ENCODE measurements at places on chromosomes 2 and 18.

DNA sequence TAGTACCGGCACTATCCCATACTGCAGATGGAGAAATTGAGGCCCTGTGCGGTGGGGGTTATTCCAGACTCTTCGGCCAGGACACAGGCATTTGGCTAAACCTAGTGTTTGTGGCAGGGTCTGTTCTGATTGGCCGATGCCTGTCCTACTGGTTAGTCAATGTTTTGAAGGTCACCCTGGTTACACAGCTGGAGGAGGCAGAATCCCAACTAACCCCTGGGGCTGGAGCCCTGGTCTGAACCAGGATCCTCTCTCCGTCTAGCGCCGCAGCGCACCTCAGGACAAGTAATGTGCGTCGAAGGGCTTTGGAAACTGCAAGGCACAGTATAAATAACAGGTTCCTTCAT, 19.4 kb downstream of the TEX44 start:
- DNase-seq, result no peak

DNA sequence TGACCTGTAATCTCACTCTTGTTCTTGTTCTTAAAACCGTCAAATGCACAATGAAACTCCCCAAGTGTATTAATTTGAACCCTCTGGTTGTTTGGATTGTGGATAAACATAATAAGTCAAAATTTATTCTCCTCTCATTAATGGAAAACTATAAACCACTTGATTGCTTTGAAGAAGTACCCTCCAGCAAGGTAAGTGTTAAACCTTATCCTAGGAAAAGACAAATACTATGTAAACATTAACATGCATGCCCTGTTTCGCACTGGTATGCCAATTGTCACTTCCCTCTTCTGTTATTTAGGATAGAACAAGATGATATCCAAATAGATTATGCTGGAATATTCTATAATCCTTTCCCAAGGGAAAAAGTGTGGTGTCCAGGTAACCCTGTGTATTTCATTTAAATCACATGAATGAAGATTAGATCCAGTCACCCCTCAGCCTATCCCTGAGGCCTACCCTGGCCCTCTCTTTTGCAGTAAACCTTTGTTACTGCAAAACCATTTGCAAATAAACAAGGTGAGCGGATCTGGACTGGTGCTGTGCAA, 1.3 kb downstream of the ADI1 start:
- DNase-seq, result no peak

- DNase-seq, result no peak
These were observed 360.8 kb downstream of the SOCS6 start for GRCh38 chr18:70649683-70650082.

DNA sequence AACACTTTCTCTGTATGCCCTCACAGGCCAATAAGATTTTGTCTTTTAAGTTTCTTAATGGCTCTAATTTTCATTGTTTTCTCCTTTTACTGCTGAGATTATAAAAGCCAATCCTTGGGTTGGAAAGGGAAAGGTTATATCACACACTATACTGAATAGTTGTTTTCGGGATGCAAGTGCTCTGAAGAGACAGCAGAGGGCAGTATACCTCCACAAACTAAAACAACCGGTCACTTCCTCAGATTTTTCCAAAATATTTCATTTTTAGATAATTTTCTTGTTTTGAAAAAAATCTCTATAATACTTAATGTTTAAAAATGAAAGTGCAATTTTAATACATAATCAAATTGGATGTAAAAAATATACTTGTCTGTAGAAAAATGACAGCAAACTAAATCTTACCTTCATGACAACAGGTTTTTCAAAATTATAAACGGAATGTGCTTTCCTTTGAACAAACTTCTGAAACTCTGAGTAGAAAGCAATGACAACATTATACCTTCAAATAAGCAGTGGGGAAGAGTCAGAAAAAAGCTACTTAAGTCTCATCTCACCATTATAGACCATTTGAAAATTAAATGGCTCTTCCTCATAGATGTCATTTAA, 82.7 kb downstream of the ORC4 start:
- no peak for DNase-seq

DNA sequence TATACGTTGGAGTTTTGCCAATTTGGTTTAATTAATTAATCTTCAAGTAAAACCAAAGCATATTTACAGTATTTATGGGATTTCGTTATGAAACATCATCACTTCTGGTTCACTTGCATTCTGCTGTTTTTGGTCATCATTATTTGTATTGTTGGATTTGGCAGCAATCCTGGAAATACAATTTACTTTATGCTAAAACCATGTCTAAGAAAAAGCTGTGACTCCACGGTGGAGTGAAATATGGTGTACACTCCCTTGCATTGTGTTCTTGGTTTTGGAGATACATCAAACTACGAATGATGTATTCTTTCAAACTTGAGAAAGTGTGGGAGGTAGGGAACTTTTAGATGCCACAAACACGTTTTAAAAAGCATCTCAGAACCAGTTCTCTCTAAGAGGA, 106.4 kb downstream of the CTAGE1 start:
- DNase-seq, result no peak

DNA sequence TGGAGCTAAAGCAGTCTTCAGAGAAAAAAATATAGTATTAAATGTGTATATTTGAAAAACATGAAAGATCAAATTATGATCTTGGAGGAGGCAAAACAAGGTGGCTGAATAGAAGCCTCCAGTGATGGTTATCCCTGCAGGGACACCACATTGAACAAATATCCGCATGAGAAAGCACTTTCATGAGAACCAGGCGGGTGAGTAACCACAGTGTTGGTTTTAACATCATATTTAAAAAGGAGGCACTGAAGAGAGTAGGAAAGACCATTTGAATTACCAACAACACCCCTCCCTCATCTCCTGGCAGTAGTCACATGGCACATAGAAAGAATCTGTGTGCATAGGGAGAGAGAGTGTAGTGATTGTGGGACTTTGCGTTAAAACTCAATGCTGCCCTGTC, 759.6 kb upstream of the NRXN1 start:
- no peak for DNase-seq

- DNase-seq, result no peak
These were observed 141.6 kb upstream of the TTC39C start for GRCh38 chr18:23872701-23873550.

DNA sequence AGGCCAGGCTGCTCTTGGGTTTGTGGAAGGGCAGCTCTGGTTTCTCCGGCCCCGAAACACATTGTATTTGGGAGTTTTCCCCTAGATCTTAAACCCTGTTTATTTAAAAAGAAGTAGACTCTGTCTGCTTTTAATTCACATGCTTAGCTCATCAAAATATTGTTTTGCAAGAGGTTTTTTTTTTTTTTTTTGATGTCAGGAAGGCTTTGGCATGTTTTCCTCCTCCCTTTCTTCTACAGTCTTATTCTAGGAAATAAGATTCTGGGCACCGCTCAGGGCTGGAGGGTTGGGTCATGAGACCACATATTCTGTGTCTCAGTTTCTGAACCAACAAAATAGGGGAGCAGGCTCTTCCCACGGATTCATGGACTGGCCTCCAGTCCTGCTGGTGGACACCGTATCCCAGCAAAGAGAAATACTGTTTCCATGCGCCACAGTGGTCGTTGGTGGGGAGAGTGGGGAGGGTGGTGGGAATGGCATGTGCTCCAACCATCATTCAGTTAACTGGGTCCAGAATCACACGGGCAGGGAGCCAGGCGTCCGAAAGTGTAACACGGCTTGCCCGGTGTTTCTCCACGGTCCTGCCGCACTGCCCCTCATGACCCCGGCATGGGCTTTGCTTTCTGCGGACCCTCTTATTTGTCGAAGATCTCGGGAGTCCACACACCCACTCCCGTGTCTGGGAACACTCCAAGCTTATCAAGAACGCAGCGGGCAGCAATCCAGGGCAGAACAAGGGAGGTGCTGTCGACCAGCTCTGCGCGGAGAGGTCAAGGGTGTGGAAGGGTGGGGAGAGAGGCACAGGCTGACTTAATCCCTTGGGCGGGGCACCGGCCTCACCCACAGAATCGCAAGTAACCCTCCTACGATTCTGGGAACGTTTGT, 176.7 kb downstream of the GLI2 start:
- no peak for DNase-seq

DNA sequence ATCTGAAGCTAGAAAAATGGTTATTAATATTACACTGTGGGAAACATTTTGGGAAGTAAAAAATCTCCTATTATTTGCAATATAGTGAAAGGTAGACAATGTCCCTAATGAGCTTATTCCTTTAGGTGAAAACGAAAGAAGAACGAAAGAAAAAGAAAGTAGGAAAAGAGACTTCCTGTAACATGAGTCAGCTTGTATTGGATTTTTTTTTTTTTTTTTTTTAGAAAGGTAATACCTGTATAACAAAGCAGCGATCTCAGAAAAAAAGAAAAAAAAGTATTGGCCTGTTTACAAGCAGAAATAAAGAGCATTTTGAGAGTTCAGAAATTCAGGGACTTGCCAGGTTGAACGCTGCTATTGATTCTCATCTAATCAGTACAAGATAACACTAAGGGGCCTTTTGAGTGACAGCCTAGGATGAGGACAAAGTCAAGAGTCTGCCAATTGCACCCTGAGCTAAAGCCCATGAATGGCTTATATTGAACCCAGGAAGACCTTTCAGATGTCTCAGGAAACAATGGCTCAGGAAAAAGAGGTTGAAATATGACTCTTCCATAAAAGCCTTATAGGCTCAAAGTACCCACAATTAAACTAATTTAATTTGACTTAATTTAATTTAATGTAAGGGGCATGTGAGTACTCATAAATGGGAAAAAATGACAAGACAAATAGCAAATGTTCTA, 615.6 kb upstream of the CDH2 start:
- DNase-seq, result no peak

GRCh38 chr2:10614939-10615338, 74.8 kb downstream of the NOL10 start:
- DNase-seq, result no peak

DNA sequence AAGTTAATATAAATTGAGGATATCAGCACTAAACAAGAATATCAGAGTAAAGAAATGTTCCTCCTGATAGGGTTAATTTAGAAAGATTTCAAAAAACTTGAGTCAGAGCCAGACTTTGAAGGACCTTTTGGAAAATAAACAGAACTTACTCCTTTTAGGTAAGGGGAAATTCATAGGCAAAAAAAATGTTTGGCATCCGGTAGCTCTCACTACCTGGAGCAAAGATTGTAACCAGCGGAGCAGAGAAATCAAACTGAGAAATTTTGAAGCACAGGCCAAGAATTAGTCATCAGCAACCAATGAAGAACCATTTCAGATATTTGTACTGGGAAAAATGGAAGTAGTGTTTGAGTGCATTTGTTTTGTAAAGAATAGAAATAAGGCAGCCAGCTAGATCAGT, 113.0 kb downstream of the ICA1L start:
- DNase-seq, result no peak

- DNase-seq, result no peak
These were observed 371 bp downstream of the MDH1B start for GRCh38 chr2:206764673-206765241.

DNA sequence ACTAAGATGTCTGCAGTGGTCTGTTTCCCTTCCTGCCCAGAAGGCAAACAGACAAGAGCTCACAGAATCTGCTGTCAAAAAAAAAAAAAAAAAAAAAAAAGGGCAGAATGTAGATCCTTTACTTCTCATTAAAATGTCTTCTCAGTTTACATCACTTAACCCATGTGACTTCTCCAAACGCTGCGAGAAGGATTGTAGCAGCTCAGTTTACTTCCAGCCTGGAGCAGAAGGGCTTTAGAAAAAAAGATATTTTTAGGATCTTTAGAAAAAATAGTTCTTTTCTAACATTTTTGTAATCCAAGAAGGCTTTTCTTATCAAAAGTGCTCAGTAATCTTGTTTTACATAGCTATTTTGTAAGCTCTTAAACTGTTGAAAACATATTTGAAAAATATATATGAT, 425.4 kb downstream of the CNTNAP5 start:
- DNase-seq, result no peak

DNA sequence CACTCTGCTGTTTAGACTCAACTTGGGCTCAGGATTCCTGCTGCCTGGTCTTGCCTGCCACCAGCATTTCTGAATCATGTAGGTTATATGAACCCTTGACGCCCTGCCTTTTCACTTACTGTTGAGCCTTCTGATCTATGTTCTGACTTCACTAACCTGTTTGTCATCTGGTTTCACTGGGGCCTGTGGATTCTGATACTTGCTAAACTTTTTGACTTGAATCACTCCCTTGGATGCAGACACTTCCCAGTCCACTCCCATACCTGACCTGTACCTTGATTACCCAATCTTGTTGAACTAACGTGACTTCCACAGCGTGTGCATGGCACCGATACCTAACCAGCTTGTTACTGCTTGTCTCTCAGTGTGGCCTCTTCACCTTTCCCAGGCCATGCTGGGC, 35.6 kb upstream of the SPAG16 start:
- no peak for DNase-seq

GRCh38 chr2:98026292-98026691, 30.5 kb upstream of the TMEM131 start:
- no peak for DNase-seq

- no peak for DNase-seq
These were observed 34.1 kb upstream of the UBE2F start for GRCh38 chr2:237932731-237933131.

DNA sequence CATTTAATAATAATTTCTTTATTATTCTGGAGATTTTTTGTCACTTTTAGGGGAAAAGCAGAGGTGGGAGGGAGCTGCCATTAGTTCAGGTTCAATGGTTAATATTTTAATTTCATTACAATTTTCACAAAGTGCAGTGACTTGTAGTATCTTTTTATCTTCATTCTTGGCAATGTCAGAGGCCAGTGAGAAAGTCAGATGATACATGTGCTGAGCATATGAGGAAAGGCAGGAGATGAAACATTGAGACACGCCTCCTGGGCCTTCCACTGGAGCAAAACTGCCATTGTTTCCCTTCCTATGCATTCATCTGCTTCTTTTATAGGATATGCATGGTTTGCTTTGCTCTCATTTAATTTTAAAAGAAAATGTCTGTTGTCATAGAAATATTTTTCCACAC, 173.7 kb downstream of the MYT1L start:
- DNase-seq, result no peak

- DNase-seq, result no peak
These were observed 50.2 kb upstream of the LRP1B start for GRCh38 chr2:142180820-142181533.

DNA sequence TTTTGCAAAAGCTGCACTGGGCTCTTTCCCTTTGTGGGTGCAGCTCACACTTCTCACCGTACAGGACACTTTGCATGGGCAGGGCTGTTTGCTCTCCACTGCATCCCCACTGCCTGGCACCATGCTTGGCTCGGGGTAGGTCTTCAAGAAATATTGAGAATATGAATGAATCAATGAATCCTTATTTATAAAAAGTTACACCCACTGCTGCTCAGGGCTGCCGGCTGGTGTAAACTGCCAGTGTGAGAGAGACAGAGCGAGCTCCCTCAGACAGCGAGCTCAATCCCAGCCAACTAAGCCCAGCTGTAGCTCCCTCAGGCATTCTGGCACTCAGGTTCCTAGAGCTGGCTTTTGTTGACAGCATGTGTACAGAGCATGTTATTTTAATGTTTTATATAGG, 3.4 kb downstream of the TMEM185B start:
- DNase-seq, result no peak

DNA sequence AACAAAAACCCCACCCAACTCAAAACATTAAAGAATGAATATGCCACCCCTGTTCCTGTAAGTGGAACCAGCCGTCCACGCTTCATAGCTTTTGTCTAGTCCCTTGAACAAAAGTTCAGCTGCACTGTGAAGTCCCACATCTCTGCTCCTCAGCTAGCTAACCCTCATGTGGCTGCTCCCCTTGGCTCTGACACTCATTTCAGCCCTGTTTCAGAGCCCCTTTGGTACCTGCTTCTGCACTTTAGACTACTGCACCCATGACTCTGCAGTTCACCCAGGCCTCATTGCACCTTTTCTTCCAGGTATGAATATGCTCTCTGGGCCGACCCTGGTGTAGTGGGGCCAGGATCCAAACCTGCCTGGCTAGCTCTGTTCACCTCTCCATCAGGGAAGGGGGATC, 155.3 kb downstream of the DIS3L2 start:
- no peak for DNase-seq
